ENCODE measurements at places on chromosomes 1 and 21. TPM values are rescaled to one million over a fixed set of nuclear protein-coding genes. Genes with fewer than 3 reads are reported as not detected.

The CRABP2 gene
- total RNA-seq: 220 TPM

The KCNK2 gene
- 43.7 TPM for total RNA-seq

The TNFRSF8 gene
- 12.4 TPM for total RNA-seq

The C1orf185 gene
- total RNA-seq: not detected

The ATP1A4 gene
- total RNA-seq: 0.57 TPM

The PSRC1 gene
- 12.9 TPM for total RNA-seq

The LRIG2 gene
- total RNA-seq: 12.6 TPM

The CELA3B gene
- not detected for total RNA-seq

The KCNT2 gene
- total RNA-seq: 27.9 TPM

The ENTREP3 gene
- 25.9 TPM for total RNA-seq

The DPT gene
- total RNA-seq: 31.1 TPM

The DYNLT5 gene
- total RNA-seq: 69.2 TPM

The ST6GALNAC3 gene
- 51.1 TPM for total RNA-seq

The CELA2B gene
- total RNA-seq: not detected

The PLEKHN1 gene
- 0.21 TPM for total RNA-seq

The SPATA45 gene
- total RNA-seq: not detected

The EPS15 gene
- total RNA-seq: 160 TPM

The OR2T11 gene
- total RNA-seq: 0.21 TPM

The YBEY gene
- 36.7 TPM for total RNA-seq

The LAX1 gene
- total RNA-seq: 0.05 TPM

The STYXL2 gene
- 0.27 TPM for total RNA-seq

The SLC6A17 gene
- total RNA-seq: 0.58 TPM

The FMOD gene
- 50.9 TPM for total RNA-seq

The INAVA gene
- total RNA-seq: 0.48 TPM

The MTARC1 gene
- total RNA-seq: 21.3 TPM

The CRYAA gene
- not detected for total RNA-seq

The OR2L13 gene
- 0.58 TPM for total RNA-seq

The SYDE2 gene
- 10.8 TPM for total RNA-seq

The ANXA9 gene
- 0.97 TPM for total RNA-seq

The C1orf141 gene
- total RNA-seq: 0.39 TPM

The REN gene
- not detected for total RNA-seq

The DYNLT4 gene
- not detected for total RNA-seq

The NIBAN1 gene
- total RNA-seq: 5.8 TPM
